Stimulated activated CD4-positive, alpha-beta T cell treated with anti-CD3 and anti-CD28 coated beads, Interleukin-15, amount 100 ng/mL, for 1 hour (primary cell): ENCODE measurements at places on chromosomes 16 and 17.

DNA sequence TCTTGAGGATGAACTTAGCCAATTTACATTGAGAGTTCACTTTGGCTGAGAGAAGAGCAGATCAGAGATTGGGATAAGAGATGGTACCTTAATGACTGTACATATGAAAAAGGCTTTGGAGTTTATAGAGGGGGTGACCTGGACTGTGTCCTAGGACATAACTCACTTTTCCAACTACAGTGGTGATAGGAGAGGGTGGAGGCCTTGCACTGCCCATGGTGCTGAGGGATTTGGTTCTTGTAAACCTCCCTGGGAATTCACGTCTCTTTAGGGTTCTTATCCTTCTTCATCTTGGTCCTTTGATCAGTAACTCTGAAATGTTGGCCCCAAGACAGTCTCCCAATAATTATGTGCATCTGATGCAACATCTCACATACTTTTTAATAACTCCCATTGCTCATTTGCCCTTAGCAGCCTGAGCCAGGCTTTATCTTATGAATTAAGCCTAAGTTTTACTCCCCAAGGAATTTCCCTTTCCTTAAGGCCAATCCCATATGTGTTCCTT is at the start of gene OR4D1:
Gene OR4D1, plus strand, starts transcription at position 455 of the 505 bp plus-strand sequence. CDS start 6,770 bp downstream, outside the sequence.
- DNase-seq: no peak

DNA sequence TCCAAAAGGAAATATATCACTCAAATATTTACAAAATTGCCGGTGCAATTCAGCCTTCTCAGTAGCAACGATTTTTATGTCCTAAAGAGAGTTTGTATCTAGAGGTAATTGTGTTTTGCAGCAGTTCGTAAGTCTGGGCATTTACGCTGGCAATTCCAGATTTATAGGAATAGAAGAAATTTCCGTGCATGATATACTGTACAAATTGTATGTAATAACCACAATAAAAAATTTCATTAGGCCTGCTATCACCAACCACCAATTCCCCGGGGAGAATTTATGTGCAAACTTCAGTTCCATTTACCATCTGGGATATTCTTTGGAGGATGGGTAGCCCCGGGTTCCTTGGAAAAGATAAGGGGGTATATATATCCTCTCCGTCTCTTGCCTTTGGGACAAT is 401.5 kb downstream of the TMEM114 start:
- no peak for DNase-seq

DNA sequence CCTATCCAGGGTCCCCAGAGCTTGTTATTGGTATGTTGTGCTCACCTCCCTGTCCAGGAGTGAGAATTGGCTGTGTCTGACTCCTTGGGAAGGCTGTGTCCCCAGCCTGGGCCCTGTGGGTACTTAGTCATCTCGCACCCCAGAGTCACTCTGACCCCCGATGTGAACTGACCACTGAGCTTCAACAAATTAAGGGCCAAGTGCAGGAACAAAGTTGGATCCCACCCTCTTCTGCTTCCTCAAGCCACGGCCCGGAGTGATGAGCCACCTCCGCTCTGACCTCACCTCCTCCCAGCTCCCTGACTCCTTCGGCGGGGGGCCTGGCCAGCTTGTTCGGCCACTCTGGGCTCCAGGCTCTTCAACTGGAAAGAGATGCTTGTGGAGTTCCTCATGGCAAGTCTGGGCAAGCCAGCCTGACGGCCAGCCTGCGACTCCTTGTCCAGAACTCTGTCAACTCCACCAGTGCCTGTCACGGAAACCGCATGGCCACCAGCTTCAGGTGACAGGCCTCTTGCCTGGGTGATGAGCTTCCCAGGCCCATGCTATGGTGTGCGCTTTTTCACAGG is 22.3 kb upstream of the MPRIP start:
- DNase-seq: no peak

GRCh38 chr16:48576927-48577326 is 33.1 kb downstream of the N4BP1 start:
- DNase-seq: no peak

DNA sequence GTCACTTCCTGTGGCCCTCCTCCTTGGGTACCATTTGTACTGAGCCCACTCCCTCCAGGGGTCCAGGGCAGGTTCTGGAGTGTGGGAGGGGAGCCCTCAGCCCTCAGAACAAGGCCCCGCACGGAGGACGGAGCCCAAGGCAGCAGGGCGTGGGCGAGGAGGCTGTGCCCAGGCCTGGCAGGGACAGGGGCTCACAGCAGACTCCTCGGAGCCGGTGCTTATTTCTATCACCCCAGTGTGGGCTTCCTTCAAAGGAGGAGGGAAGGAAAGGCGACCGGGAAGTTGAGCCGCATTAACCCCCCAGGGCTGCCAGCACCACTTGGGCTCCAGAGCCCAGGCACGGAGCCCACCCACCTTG is 54.0 kb downstream of the ABR start:
- DNase-seq: no peak

GRCh38 chr17:81701288-81702071 is 1.7 kb upstream of the MRPL12 start:
- DNase-seq: no peak

- no peak for DNase-seq
These were observed 74.4 kb downstream of the PCTP start for GRCh38 chr17:55825213-55825612.
